ENCODE measurements at places on chromosomes 12 and 14.
A peak's percentile ranks its signal among the peaks of the same experiment; 100 is the strongest.

GRCh38 chr12:80698256-80698655, 9.2 kb upstream of the MYF6 start:
- no peak for DNase-seq

DNA sequence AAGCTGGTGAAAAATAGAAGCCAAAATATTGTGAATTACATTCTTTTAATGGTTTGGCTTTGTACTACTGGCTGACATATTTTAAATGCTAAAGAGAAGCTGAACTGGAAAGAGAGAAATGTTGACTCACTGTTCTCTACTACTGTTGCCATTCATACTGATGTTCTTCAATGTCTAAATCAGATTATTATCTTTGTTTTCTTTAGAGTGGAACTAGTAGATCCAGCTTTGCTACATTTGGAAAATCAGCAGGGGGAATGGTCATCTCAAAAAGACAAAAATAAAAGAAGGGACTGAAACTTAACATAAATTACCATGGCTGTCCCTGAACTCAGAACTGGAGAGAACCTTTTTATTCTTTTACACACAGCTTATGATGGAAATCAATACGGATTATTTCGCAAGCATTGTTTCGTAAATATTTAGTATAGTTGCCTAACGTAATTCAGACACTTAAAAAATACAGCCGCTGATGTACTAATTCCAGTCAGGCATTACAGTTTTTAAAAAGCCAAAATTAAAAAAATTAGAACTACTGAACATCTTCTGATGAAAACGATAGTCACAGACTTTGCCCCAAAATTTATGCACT, 76.3 kb upstream of the OTX2 start:
- no peak for DNase-seq

GRCh38 chr14:93714605-93715004, 73.7 kb downstream of the PRIMA1 start:
- no peak for DNase-seq

DNA sequence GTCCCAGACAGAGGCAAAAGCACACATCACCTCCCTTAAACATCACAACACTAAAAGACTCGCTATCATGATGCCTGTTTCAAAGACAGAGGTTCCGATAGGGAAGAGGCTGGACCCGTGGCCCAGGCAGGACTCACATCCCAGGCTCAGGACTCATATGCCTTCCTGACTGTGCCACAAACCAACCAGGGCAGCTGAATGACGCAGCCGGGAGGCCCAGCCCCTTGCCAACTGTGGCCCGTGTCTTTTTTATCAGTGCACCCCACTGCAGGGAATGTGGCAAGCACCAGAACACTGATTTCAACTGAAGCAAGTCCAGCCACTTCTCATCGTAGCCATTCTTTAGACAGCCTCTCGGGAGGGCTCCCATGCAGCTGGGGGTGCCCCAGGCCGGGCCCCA, 132.3 kb downstream of the KSR2 start:
- DNase-seq: no peak

- no peak for DNase-seq
These were observed 8.9 kb upstream of the WNT5B start for GRCh38 chr12:1620092-1620491.

GRCh38 chr12:113610698-113611097, 139.0 kb upstream of the LHX5 start:
- DNase-seq: no peak

GRCh38 chr12:113299619-113300237, 35.2 kb downstream of the SLC8B1 start:
- no peak for DNase-seq

GRCh38 chr14:56423544-56423943, 156.1 kb upstream of the TMEM260 start:
- DNase-seq: no peak

DNA sequence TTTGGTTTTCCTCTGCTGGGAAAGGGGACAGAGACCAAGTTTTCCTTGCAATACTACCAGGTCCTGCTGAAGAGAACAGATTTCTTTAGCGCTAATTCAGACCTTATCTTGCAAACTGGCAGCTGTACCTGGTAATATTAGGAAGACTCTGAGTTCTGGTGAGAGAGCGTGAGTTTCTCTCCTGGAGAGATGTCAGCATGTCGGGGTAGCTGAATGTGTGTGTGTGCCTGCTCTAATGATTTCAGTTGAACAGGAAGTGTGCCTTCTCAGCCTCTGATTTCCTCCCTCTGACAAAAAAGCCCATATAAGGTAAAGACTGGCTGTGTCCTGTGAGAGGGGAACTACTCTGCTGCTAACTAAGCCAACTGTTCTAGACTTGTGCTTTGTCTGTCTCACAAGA, 10.3 kb upstream of the ERP27 start:
- DNase-seq: no peak

DNA sequence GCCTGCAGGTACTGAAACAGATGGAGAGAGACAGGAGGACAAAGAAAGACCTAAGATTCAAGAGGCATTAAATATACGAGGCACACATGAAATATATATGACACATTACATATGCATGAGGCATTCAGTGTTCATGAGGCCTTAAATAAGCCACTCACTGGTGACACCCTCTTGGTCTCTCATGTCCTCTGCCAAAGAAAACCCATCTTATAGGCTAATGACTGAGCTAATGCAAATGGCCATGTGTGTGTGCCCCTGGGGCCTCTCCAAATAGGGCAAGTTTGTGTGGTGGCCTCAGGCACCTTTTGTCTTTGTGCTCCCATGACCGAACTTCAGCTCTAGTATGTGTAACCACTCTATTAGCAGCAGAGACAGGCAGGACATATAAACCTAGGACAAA, 18.8 kb downstream of the COQ6 start:
- no peak for DNase-seq

DNA sequence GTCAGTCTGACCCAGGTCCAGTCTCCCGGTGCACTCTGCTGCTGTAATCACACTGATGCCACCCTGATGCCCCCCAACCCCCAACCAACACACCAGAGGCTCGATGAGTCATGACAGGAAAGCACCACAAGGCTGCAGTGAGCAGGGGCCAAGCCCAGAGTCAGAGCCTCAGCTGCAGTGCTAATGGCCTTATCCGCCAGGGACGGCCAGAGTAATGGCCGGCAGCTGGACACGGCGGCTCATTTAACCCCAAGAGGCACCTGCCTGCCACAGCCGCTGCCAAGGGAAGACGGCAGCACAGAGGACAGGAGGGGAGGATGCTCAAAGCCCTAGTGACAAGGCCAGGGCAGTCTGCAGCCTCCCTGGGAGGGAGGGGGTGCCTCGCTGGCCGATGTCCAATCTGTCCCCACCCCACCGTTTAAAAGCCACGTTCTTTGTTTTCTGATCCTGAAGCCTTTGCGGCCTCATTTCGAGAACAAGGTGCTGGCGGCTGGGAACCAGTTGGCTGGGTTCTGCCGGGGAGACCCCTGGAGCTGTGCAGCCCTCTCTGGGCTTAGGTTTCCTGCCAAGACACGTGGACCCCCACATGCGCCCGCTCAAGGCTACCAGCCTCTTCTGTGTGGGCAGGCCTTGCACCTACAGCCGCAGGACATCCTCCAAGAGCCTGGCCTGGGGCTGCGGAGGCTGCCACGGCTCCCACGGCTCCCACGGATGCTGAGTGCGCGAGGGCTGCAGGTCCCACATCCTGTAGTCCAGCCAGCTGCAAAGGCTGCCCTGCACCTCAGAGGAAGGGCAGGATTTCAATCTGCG, 13.1 kb downstream of the CCDC85C start:
- no peak for DNase-seq

GRCh38 chr14:52575858-52576257, 23.2 kb downstream of the GPR137C start:
- no peak for DNase-seq

GRCh38 chr12:6031001-6031400, 85.9 kb upstream of the ANO2 start:
- DNase-seq: no peak

GRCh38 chr14:77270361-77271112, 469 bp downstream of the NGB start:
- DNase-seq: no peak

- DNase-seq: peak; percentile 74
These were observed at the start of gene DCAF5 for GRCh38 chr14:69152902-69153151. Gene DCAF5, minus strand, starts transcription at chr14:69153119. Its CDS starts 141 bp downstream, at chr14:69152978.

DNA sequence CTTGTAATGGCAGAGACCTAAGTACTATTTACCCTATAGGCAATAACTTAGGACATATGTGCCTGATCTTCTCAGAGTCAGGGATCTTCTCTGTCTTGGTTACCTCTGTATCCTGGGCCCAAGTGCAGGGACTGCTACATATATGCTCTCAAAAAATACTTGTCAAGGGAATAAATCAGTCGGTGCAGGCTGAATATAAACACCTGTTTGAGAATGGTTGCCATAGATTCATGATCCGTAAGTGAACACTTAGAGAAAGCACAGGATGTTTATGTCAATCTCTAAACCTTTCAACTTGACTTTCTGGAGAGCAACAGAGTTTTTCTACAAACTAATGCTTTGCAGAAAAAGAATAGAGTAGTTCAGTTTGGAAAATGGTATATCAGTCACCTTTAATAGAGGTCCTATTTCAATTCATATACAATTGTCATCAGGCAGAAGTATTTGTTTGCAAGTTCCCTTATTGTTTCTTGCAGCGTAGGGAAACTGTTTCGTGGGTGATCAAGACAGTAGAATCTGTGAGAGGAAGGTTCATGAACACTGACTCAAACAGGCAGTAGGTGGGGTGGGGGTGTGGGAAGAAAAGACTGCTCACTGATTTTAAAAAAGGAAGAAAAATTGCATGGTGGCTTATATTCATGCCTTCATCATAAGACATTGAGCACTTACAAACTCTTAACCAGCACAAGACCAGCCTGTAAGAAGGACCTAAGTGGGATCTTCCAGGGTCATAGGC, 6.0 kb upstream of the UBE2N start:
- no peak for DNase-seq

- no peak for DNase-seq
These were observed 29.6 kb upstream of the KCNK10 start for GRCh38 chr14:88352698-88353097.

DNA sequence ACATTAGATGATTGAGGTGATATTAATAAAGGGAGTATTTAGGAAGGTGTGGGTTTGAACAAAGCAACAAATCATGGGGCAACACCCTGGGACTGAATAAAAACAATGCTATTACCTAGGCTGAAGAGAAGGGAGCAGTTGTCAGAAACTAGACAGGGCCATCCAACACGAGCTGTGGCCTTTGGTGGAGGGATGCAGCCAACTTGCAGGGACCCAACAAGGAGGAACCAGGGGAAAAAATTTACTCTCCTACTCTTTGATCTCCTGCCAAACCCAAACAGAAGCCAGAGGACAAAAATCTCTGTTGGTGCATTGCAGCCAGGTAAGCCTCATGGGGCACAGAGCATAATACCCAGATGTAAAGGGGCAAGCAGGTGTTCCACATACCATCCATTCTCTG, 12.0 kb downstream of the SLC39A2 start:
- no peak for DNase-seq

DNA sequence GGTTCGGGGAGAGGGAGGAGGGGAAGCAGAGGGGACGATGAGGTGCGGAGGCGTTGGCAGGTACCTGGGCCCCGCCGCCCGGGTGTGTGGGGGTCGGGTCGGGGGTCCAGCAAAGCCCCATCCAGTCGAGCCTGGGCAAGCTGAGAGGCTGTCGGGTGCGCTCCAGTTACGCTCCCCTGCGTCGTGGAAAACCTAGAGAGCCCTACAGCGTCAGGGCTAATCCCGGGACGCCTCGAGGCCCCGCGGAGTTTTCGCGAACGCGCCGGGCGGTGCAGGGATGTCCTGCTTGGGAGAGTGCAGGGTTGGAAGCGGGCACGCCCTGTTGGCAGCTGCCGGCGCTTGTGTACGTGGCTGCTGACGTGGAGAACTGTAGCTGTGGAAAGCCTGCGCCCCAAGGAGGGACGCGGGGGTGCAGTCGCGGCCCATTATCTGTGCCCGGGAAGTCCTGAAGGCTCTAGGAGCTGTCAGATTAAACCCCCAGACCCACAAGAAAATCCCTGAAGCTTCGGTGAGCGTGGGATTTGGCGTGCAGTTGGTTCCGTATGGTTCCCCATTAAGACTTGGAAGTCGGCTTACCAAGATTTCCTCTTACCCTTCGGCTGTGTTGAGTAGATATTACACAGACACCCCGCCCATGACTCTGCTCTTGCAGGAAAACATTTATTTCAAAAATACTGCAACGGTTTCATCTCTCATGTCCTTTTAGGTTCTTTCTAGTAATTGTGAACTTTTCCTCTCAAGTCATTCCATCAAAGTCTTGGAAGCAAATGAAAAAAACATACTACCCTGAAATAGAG, 11.3 kb upstream of the SLC38A2 start:
- peak; percentile 57 for DNase-seq

- no peak for DNase-seq
These were observed 59.7 kb downstream of the SCFD1 start for GRCh38 chr14:30681752-30682355.

GRCh38 chr14:51877810-51878209, 17.4 kb downstream of the GNG2 start:
- no peak for DNase-seq

DNA sequence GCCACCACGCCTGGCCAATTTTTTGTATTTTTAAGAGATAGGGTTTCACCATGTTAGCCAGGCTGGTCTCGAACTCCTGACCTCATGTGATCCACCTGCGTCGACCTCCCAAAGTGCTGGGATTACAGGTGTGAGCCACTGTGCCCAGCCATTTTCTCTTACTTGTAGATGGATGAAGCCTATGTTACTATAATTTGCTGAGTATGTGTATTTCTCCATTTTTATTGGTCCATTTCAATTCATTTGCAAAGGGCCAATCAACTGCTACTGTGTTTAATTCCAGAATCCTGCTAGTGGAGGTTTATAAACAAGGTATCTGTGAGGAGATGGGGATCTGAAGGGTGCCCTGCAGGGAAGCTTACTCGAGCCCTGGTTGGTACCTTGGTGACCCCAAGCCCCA, 101.7 kb upstream of the MAX start:
- no peak for DNase-seq

DNA sequence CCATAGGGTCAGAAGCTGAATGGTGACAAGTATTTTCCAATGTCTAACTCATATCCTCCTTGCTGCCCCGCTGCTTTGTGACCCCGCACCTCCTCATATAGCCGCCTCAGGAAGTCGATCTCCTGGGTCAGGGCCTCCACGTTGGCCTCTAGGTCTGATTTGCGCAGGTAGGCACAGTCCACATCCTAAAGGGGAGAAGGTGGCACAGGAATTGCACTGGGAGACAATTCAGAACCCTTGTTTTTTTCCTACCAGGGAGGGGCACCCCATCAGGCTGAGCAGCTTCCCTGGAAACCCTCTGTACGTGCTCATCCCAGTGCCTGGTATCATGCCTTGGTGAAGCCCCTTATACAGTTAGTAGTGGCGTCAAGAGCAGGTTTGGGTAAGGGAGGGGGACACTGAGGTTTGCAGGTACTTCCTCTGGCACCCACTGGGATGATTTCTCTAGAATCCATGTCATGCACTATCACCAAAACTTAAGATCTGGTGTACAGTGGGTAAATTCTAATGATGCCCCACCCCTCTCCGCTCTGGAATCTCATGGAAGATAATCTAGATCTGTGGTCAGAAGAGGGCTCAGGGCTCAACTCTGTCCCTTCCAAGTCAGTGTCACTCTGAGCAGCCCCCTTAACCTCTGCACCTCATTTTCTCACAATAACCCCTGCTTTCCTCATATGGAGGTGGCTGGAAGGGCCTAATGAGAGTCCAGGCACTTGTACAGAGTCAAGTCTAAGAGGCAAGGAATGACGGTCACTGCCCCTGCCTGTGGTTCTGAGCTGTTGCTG, 20.1 kb upstream of the KRT86 start:
- DNase-seq: no peak

GRCh38 chr12:23891115-23891514, 58.4 kb downstream of the SOX5 start:
- no peak for DNase-seq

- DNase-seq: no peak
These were observed 189.5 kb downstream of the KCNC2 start for GRCh38 chr12:75020068-75020557.

Data from activated naive CD4-positive, alpha-beta T cell (primary cell).